Right cardiac atrium (tissue), 5 donors: ENCODE measurements at places on chromosomes 11 and 22.
A peak's percentile ranks its signal among the peaks of the same experiment; 100 is the strongest.

DNA sequence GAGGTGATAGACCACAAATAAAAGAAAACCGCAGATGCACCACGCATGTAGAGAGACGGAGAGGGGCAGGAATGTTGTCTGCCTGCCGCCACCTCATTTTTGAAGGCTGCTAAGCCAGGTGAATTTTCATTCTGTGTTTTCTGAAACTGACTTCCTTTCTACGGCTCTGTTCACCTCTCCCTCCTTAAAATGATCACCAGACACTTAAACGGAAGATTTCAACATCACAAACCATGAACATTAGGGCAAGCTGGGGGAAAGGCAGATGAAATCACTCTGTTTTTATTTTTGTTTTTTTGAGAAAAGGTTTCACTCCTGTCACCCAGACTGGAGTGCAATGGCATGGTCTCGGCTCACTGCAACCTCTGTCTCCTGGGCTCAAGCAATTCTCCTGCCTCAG is 232.4 kb downstream of the MIAT start:
- no peak for DNase-seq

GRCh38 chr22:17997456-17997855 is 26.9 kb downstream of the MICAL3 start:
- DNase-seq, result no peak

GRCh38 chr11:46827995-46828394 is 18.1 kb downstream of the CKAP5 start:
- DNase-seq, result no peak

- peak; percentile 51 for DNase-seq
Observed at GRCh38 chr22:25334162-25334490, 114.7 kb downstream of the CRYBB2 start.

DNA sequence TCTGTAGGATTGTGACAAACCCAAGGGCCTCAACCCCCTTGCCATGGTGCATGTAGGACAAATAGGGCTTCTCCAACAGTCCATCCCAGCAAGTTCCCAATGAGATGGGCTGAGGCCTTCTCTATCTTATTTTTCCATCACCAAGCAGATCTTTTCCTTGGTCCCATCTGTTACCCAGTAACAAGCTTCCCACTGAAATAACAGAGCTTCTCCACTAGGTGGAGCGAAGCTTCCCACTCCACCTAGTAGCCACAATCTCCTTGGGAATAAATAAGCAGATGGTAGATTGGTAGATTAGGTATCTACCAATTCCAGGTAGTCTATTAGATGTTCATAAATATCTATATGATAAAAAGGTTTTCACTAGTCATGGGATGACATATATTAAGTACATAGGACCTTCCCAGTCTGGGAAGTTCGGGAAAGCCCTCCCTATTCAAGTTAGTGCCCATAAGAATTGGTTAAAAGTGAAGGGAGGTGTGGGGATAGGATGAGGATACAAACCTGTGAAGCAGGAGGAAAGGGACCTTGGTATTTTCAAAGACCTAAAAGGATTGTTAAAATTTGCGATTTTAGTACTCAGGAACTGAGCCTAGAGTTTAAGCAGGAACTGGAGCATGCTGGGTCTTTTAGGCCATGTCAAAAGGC is 5.9 kb upstream of the OR52L1 start:
- DNase-seq, result no peak

- DNase-seq, result peak; percentile 92
Observed at GRCh38 chr22:19909350-19910179, 32.0 kb upstream of the COMT start.

DNA sequence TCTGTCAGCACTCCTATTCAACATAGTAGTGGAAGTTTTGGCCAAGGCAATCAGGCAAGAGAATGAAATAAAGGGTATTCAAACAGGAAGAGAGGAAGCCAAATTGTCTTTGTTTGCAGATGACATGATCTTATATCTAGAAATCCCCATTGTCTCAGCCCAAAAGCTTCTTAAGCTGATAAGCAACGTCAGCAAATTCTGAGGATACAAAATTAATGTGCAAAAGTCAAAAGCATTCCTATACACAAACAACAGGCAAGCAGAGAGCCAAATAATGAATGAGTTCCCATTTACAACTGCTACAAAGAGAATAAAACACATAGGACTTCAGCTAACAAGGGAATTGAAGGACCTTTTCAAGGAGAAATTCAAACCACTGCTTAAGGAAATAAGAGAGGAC is 280.4 kb upstream of the LUZP2 start:
- DNase-seq, result no peak

DNA sequence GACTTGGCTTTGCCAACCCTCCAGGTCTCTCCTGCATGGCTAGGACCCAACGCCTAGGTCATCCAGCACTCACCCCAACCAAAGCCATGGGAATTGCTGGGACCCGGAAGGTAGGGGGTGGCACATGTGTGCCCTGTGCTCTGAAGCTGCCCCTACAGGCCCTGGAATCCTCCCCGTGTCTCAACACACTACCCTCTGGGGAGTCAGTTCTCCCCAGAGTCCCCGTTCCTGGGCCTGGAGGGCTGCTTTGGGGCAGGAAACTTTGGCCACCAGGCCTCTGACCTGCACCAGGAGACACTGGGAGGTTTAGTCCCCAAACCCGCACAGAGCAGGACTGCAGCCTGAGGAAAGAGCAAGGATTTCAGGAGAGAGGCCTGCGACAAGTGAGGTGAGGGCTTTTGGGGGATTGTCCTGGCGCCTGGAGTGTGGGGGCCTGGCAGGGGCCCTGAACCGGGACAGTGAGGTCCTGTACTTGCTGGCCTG is 495 bp upstream of the IFITM1 start:
- DNase-seq, result peak; percentile 58

DNA sequence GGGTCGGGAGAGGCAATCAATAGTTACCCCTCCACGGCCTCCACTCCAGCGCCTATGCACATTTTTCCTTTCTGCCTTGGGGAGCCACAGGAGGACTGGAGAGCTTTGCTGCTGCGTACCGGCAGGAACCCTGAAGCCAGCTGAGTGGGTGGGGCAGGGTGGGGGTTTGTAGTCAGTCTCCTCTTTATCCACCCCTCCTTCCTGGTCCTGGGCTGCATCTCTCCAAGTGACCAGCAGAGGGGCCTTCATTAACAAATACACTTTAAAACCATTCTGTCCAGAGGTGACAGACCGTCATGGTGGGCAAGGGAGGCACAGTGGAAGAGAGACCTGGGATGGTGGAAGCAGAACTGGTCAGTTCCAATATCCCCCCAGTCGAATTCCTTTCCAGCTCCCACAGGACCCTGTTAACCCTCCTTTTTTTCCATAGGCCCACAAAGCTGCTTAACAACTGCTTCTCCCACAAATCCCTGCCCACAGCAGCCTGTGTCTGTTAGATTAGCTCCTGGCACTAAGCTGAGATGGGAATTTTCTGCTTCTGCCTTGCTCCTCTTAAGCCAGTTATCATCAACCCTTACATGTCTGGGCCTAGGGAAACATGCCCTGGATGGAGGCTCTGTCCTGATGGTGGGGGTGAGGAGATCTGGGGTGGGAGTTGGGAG is 3.9 kb upstream of the ABCG4 start:
- peak; percentile 81 for DNase-seq

DNA sequence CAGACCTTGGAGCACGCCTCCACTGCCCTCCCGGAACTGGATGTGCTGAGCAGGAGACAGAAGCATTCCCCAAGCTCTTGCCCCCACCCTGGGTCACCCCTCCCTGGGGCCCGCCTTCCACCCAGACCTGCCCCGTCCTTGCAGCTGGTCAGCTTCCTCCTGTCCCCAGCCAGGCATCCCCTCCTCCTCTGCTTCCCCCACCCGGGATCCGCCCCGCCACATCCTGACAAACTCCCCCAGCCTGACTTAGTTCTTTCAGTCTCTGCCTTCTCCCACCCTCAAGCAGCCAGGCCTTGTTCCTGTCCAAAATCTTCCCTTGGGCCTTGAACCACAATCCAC is 1.1 kb upstream of the PLXNB2 start:
- DNase-seq, result peak; percentile 95

GRCh38 chr22:30046716-30047363 is 33.4 kb upstream of the HORMAD2 start:
- DNase-seq, result no peak

GRCh38 chr11:134821422-134821821 is 409.4 kb upstream of the B3GAT1 start:
- no peak for DNase-seq
